Progenitor cell of endocrine pancreas (in vitro differentiated cells): ENCODE measurements at places on chromosomes 5 and 9. TPM values are rescaled to one million over a fixed set of nuclear protein-coding genes. Genes with fewer than 3 reads are reported as not detected.

Gene GIN1
- 9.0 and 10.3 TPM in 2 replicates for total RNA-seq

Gene KDM3B
- 118 and 126 TPM in 2 replicates for total RNA-seq

Gene PCDHB3
- 9.1 and 9.4 TPM in 2 replicates for total RNA-seq

- DNase-seq = no peak
- H3K4me1 ChIP-seq = peaks cover 3% of the 10 kb centered on the region
- no peaks in the 10 kb centered on the region for H3K27me3 ChIP-seq
- H3K36me3 ChIP-seq = peaks cover 2% of the 10 kb centered on the region
- no peak overlapping the region for H3K27ac ChIP-seq
- H3K4me3 ChIP-seq = no peak overlapping the region
Observed at GRCh38 chr5:53017383-53017782, 28.2 kb downstream of the ITGA2 start.

GRCh38 chr9:111804636-111805035, 9.9 kb upstream of the SHOC1 start:
- H3K36me3 ChIP-seq = no peaks in the 10 kb centered on the region
- H3K27me3 ChIP-seq = no peaks in the 10 kb centered on the region
- H3K4me3 ChIP-seq = no peak overlapping the region
- no peaks in the 10 kb centered on the region for H3K4me1 ChIP-seq
- DNase-seq = no peak
